ENCODE measurements at places on chromosomes 1 and 21. TPM values are rescaled to one million over a fixed set of nuclear protein-coding genes. Genes with fewer than 3 reads are reported as not detected.

SPRR2A gene
- total RNA-seq: not detected

CAMTA1 gene
- 34.1 TPM for total RNA-seq

RABIF gene
- 15.6 TPM for total RNA-seq

CASQ1 gene
- not detected for total RNA-seq

MAD2L2 gene
- total RNA-seq: 24.0 TPM

RFX5 gene
- total RNA-seq: 70.2 TPM

HPDL gene
- total RNA-seq: 0.21 TPM

CD46 gene
- total RNA-seq: 123 TPM

CRYAA gene
- total RNA-seq: not detected

CDKN2C gene
- 5.0 TPM for total RNA-seq

LY9 gene
- 127 TPM for total RNA-seq

TNFSF4 gene
- total RNA-seq: 3.8 TPM

TTLL7 gene
- 0.77 TPM for total RNA-seq

GRCh38 chr1:43534256-43534655 is 3.6 kb downstream of the PTPRF start:
- DNase-seq: no peak

GRCh38 chr1:56249234-56249633 is 330.1 kb downstream of the PLPP3 start:
- DNase-seq: no peak

DNA sequence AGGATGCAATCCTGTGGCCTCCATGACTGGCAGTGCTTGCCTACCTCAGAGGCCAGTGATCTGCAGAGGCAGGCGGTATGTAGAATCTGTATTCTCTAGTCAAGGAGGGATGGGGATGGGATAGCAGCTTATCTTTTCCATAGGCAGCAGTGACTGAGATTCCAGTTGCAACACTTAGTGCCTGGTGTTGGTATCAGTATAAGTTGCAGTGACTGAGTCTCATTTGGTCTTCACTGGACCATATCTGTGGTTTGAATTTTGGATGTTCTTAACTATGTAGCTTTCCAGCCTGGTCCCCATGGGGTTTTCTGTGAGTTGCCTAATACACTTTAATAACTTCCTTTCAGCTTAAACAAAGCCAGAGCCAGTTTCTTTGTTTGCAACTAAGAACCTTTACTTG is 16.5 kb downstream of the DYRK1A start:
- DNase-seq: no peak

DNA sequence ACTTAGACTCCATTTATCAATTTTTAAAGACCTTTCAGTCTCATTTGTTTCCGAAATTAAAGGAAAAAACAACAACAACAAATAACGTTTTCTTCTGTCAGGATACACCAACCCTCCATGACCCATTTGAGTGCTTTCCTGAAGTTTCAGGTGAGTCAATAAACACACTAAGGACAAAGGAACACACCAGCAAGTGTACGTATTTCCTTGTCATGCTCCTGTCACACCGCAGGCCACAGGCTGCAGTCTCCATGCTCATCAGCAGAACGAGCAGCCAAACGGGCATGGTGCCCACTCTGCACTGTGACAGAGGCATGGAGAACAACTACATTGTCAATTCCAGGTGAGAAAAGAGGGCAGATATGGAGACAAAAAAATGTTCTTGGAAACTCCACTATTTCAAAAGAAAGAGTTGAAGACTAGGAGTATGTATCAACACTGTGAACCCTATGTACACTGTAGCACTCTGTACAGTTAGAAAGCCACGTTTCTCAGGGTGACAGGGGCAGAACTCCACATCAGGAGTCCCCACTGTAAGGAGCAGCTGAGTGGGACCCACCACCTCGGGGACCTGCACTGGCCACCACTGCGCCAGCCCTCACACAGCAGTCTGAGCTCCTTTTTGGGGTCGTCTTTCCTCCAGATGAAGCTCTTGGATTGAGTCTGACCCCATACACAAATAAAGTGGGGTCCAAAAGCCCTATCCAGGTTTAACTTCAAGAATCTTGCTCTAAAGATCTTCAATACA is 2.6 kb downstream of the PTTG1IP start:
- DNase-seq: no peak

- DNase-seq: no peak
Measured at GRCh38 chr1:107536266-107536665, 395.4 kb downstream of the NTNG1 start.

GRCh38 chr1:201253906-201254624 is 29.2 kb upstream of the PKP1 start:
- no peak for DNase-seq

DNA sequence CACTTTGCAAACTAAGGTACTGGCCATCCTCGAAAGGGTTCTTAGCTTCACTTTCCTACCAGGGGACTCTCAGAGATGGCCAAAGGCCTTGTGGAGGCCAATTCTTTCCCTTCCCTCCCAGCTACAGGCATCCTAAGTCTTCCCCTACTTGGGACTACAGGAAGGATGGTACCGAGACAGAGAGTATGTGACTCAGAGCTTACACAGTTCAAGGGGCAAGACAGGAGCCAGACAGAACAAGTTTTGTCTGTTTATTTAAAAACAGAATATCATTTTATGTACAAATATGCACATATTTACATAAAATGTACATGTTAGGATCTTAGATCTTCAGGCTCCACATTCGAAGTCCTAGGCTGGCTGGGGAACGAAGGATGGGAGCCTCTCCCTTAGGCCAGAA is 1.1 kb upstream of the ARHGAP30 start:
- DNase-seq: no peak

GRCh38 chr1:245605480-245606156 is 450.8 kb downstream of the KIF26B start:
- DNase-seq: no peak

DNA sequence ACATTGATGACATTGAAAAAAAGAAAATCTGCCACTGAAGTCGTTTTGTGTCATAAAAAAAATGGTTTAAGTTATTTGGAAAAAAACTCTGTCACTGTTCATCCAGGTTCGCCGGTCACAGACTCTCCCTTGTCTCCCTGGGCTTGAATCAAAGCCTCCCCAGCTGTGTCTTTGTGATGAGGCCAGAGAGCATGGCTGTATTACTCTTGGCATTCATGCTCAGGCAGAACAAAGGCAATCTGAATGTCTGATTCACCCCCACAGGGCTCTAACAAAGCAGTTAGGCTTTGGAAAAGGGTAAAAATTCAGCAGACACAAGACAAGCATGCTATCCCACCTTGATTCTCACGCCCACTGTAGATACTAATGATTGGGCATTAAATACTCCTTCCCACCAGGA is 304.3 kb upstream of the PLD5 start:
- DNase-seq: no peak

DNA sequence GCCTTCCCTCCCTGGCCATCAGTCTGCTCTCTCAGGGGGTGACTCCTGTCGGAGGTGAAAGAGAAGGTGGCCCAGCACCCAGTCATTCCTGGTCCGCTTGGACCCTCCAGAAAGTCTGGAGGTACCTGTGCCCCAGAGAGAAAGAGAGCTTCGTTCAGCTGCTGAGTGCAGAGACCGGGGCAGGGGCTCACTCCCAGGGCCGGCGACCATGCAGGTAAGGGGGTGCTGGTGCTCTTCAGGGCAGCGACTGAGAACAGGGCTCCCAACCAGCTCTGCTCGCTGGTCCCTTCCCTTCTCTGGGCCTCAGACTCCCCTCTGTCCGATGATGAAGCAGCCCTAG is 30.1 kb downstream of the HSPG2 start:
- DNase-seq: no peak

DNA sequence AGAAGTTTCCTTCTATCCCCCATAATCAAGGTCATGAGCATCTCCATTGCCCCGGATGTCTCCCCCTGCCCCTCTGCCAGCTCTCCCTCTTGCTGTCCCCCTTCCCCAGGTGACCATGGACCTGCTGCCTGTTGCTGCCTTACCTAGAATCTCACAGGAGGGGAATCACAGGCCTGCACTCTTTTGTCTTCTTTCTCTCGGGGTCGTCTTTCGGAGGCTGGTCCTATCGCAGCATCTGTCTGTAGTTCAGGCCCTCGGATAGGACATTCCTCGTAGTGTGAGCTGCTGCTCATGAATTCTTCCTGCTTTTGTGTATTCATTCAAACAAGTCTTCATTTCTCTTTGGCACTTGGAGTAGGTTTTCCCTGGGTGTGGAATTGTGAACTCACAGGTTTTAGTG is 39.9 kb upstream of the ACTRT2 start:
- DNase-seq: no peak

DNA sequence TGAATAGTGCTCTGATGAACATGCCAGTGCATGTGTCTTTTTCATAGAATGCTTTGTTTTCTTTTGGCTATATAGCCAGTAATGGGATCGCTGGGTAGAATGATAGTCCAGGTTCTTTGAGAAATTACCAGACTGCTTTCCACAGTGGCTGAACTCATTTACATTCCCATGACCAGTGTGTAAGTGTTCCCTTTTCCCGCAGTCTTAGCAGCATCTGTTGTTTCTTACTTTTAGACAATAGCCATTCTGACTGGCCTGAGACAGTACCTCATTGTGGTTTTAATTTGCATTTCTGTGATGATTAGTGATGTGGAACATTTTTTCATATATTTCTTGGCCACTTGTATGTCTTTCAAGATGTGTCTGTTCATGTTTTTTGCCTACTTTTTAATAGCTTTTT is 784.5 kb downstream of the USP25 start:
- no peak for DNase-seq

DNA sequence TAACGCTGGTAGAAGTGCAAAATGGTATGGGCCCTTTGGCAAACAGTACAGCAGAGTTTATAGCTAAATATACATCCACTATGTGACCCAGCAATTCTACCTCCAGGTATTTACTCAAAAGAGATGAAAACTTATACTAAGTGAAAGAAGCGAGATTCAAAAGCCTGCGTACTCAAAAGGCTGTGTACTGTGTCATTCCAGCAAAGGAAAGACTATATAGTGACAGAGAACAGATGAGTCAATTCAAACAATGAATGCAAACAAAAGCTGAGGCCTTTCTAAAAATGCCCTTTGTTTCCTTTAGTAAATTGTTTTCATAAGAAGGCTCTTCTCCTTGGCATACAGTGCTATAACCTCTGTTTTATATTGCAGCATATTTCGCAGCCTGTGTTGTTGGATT is 268.8 kb upstream of the CSF3R start:
- DNase-seq: no peak

- DNase-seq: no peak
Measured at GRCh38 chr1:212488436-212489283, 55.9 kb downstream of the NENF start.

GRCh38 chr1:118483245-118484006 is 298.4 kb upstream of the SPAG17 start:
- no peak for DNase-seq

- no peak for DNase-seq
Measured at GRCh38 chr1:167105271-167106118, 11.6 kb downstream of the STYXL2 start.

GRCh38 chr1:1604374-1605033 is 4.6 kb upstream of the FNDC10 start:
- no peak for DNase-seq

Measured in T-cell (primary cell).